ENCODE measurements at places on chromosomes 12 and 14. TPM values are rescaled to one million over a fixed set of nuclear protein-coding genes. Genes with fewer than 3 reads are reported as not detected.

The RNASE1 gene
- total RNA-seq, result 1.6 TPM

The SMOC1 gene
- total RNA-seq, result 12.9 TPM

The P2RX2 gene
- total RNA-seq, result not detected

The CNTN1 gene
- 1.8 TPM for total RNA-seq

The TMEM132C gene
- total RNA-seq, result not detected

The TAS2R10 gene
- 1.2 TPM for total RNA-seq

The B4GALNT3 gene
- total RNA-seq, result 0.13 TPM

The TCL1B gene
- total RNA-seq, result not detected

The RASSF8 gene
- total RNA-seq, result 149 TPM

The CCDC177 gene
- total RNA-seq, result not detected

The RPS6KL1 gene
- 0.43 TPM for total RNA-seq

The ZNF891 gene
- 1.2 TPM for total RNA-seq

The CTDSP2 gene
- total RNA-seq, result 81.6 TPM

The BMAL2 gene
- 22.8 TPM for total RNA-seq

The TAS2R20 gene
- 3.8 TPM for total RNA-seq

The CMKLR1 gene
- 5.4 TPM for total RNA-seq

The COCH gene
- 0.46 TPM for total RNA-seq

The NRXN3 gene
- 2.9 TPM for total RNA-seq

The TAS2R8 gene
- total RNA-seq, result not detected

The RHEBL1 gene
- 0.59 TPM for total RNA-seq

The PXMP2 gene
- 8.1 TPM for total RNA-seq

The IL23A gene
- total RNA-seq, result not detected

The SLC10A1 gene
- not detected for total RNA-seq

The NYNRIN gene
- 6.9 TPM for total RNA-seq

The KERA gene
- not detected for total RNA-seq

The RNU6-7 gene
- not detected for total RNA-seq

The KRT82 gene
- not detected for total RNA-seq

The A2ML1 gene
- total RNA-seq, result 0.07 TPM

The ACVR1B gene
- 18.4 TPM for total RNA-seq

The HRK gene
- total RNA-seq, result 0.07 TPM

The IFT43 gene
- 27.0 TPM for total RNA-seq

The KCNC2 gene
- not detected for total RNA-seq

The PROX2 gene
- total RNA-seq, result not detected

The KRT2 gene
- total RNA-seq, result not detected

The CCDC175 gene
- not detected for total RNA-seq

The ADCY4 gene
- 3.3 TPM for total RNA-seq

The CIROP gene
- total RNA-seq, result not detected

The GPR137C gene
- 0.33 TPM for total RNA-seq

The SDR9C7 gene
- not detected for total RNA-seq

The BCL11B gene
- total RNA-seq, result under 0.01 TPM

The ITFG2 gene
- 15.1 TPM for total RNA-seq

All from smooth muscle cell of the pulmonary artery (primary cell).